ENCODE measurements at places on chromosomes 6 and 20.

GRCh38 chr6:40444811-40445210 is 142.4 kb downstream of the LRFN2 start:
- DNase-seq: no peak

DNA sequence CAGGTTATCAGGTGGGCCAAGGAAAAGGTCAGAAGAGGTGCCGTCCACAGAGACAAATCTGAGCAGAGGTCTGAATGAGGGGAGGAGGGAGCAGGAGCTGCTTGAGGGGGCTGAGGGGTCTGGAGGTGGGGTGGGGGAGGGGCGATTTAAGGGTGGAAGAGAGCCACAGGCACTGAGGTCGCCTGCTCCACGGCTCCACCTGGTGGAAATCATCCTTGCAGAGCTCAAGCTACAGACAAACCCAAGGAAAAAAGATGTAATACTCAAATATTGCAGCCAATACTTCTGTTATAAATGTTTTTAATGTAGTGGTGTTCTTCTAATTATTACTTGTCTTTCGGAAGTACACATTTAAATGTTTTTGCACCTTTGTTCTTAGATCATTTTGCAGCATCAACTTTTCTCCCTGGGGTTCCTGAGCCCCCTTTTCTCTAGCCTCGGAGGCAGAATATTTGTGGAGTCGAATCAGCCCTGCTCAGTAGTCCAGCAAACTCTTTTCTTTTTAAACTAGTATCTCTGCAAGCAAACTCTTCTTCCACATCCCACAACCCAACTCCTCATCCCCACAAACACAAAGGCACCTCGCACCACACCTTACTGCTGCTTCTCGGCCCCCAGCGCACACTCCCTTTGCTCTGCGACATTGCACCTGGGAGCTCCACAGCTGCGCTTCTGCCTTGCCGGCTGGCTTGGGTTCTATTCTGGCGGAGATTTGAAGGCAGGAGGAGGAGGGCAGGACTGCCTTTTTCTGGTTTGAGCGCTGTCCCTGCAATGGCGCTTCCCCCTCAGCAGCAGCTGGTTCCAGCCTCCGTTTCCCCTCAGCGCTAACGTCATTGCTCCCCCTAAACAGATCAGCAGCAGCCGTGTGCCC is 51.0 kb upstream of the TFAP2A start:
- DNase-seq: no peak

DNA sequence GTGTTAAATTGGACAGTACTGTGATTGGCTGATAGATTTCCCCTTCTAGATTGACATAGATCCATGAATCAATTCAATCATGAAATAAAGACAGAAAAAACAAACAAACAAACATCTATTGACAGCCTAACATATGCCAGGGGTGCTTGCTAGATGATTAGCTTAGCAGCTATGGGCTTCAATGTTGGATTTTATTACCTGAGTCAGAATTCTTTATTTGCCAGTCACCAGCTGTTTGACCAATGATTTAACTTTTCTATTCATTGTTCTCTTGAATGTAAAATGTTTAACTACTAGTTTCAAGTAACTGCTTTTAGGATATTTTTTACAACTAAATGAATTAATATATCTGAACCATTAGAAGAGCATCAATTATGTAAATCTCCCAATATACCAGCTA is 901.3 kb upstream of the CITED2 start:
- DNase-seq: no peak

- no peak for DNase-seq
Observed at GRCh38 chr6:3382326-3383279, 74.2 kb downstream of the SLC22A23 start.

GRCh38 chr20:51643390-51643789 is 100.9 kb upstream of the NFATC2 start:
- no peak for DNase-seq

- no peak for DNase-seq
Observed at GRCh38 chr6:130189531-130190397, 33.0 kb downstream of the SAMD3 start.
